ENCODE measurements at places on chromosomes 2 and 18. TPM values are rescaled to one million over a fixed set of nuclear protein-coding genes. Genes with fewer than 3 reads are reported as not detected.

Gene MDH1B
- total RNA-seq: 1.3 TPM

Gene TMEM198
- 6.7 TPM for total RNA-seq

Gene GNAL
- 1.3 TPM for total RNA-seq

Gene AMER3
- not detected for total RNA-seq

Gene UGT1A8
- total RNA-seq: not detected

Gene EIF2B4
- 50.4 TPM for total RNA-seq

Gene GPBAR1
- not detected for total RNA-seq

Gene ALPG
- not detected for total RNA-seq

Gene ERFE
- 1.0 TPM for total RNA-seq

Measured in osteocyte (in vitro differentiated cells).